Tibial nerve (tissue), 4 donors: ENCODE measurements at places on chromosomes 7 and 10. TPM values are rescaled to one million over a fixed set of nuclear protein-coding genes. Genes with fewer than 3 reads are reported as not detected.
A peak's percentile ranks its signal among the peaks of the same experiment; 100 is the strongest.

DNA sequence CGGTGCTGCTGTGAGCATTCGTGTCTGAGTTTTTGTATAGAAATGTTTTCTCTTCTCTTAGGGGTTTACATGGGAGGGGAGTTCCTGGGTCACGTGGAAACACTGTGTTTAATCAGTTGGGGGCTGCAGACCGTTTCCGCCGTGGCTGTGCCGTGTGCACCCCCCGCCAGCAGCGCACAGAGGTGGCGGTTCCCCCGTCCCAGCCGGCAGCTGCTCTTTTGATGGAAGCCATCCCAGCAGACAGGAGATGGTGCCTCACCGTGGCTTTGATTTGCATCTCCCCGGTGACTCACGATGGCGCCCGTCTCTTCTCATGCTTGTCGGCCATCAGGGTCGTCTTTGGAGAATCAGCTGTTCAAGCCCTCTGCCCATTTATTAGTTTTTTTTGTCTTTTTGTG lies 34.9 kb upstream of the FOXL3 start:
- DNase-seq: no peak

- DNase-seq: no peak
Observed at GRCh38 chr7:126806614-126807013, 446.1 kb downstream of the GRM8 start.

GRCh38 chr10:6181249-6181648 lies 21.5 kb upstream of the PFKFB3 start:
- DNase-seq: no peak

DNA sequence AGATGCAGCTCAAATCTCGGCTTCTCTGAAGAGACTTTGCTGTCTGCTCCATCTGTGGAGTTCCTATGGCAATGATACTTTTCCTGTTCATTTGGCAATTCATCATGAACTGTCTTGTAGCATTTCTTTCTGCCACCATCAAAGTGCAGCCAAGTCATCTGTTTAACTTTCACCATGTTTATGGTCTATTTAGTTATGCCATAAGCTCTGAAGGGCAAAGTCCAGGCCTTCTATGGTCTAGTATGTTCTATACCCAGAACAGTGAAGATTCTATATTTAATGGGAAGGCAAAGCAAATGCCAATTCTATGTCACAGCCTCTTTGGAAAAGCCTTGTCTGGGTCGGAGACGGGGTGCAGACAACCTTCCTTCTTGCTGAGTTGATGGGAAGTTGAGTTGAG lies 472.6 kb downstream of the PLXNA4 start:
- no peak for DNase-seq

- peak; percentile 30 for DNase-seq
Observed at GRCh38 chr7:131431289-131431688, 103.6 kb downstream of the MKLN1 start.

DNA sequence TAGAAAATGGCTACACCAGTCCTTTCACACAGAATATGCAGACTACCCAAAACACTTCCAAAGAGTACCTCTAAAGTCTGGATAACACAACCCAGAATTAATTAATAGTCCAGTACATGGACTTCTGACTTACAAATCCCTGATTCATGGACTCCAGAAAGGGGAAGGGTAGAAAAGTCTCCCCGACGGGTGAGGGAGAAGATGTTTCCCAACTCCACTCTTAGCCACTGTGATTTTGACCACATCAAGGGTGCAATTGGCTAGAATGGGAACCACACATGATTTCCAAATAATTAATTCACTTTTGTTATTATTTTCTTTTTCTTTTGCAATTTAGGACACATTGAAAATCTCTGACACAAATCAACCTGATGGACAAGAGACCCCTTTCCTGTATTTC lies 1.4 kb downstream of the TMEM130 start:
- DNase-seq: no peak

- no peak for DNase-seq
Observed at GRCh38 chr7:156497776-156498509, 142.6 kb upstream of the RNF32 start.

GRCh38 chr7:508461-509170 lies 11.0 kb downstream of the PDGFA start:
- no peak for DNase-seq

DNA sequence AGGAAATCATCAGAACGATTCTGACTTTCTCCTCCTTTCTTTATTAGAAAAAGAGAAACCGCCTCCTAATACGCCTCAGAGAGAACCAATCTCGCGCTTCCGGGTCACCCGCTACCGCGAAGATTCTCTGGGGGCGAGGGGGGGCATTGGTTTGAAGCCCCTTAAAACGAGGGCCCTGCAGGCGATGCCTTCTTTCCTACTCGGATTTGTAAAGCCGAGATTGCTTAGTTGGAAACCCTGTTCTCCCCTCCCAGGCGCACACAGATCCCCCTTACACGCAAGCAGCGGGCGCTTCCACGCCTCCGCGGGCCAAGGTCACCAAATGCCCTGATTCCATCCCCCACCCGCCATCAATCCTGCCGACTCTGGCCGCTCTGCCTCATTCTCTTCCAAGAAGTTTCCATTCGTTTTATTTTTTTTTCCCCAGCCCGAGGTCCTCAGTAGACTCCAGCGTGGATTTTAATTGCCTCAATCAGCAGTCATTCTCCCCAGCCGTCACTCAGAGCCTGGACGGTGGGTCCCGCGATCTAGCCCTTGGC lies 1.1 kb upstream of the GAD2 start:
- no peak for DNase-seq

- no peak for DNase-seq
Observed at GRCh38 chr10:14123139-14123538, 207.6 kb downstream of the FRMD4A start.

DNA sequence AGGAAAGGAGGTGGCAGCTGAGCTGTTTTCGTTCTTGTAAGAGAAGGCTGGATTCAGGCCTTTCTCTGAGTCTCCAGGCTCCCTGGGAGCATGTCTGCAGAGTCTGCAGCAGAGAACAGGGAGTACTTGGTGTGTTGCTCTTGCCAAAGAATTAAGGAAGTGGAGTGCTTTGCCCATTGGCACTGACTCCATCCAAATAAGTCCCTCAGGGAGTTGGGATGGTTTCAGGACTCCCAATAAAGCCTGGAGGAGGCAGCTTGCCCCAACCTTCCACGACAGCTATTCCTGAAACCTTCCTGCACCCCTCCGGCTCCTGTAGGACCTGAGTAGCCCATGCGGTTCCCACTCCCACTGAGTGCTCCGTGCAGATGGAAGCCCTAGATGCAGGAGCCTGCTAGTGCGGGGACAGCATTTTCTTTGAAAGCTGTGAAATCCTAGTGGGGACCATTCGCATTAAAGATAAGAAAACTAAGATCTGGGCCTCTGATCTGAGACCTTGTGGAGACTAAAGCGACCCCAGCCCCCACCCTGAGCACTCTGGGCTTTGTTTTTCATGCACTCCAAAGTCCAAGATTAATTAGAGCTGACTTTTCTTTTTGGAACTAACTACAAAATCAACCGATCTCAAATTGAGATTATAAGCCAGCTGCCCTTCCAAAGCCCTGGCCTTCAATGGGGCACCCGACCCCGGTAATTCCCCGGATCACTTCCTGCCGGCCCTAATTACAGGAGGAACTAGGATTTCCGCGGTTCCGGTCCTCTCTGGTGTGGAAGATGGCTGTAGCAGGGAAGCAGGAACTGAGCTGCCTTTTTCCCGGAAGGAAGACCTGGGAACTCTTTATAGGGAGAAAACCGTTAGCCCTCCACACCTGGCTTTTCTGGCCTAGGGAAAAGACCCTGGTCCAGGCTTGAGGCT lies 110.2 kb downstream of the COL13A1 start:
- DNase-seq: peak; percentile 8

DNA sequence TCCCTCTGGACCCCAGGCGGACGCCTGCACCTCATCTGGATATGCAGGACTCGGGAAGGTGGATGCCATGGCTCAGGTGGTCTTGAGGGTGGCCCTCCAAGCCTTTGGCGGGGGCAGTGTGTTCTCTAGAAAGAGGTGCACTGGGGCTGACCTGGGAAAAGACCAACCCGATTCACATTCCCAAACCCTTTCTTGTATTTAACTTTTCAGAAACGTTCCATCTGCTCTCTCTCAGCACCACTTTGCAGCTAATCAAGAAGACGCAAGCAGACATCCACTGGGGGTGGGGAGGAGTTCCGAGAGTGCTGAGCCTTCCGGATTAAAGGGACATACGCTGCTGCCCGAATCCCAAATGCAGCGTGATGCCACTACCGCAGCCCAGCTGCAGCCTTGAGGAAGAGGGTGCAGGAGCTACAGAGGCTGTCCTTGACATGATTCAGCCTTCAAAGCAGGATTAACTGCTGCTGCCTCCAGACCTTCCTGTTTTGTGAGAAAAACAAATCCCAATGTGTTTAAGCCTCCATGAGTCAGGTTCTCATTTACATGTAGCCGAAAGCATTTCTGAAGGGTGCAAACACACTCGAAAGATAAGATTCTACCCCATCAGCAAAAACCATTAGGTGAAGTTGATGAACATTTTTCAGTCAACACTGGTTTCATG lies 39.9 kb downstream of the RBM17 start:
- DNase-seq: no peak

Gene LRRC17
- 2.6 TPM for total RNA-seq

Gene DGKB
- 0.90 TPM for total RNA-seq

Gene SRPK2
- total RNA-seq: 54.1 TPM

Gene KDM7A
- 15.3 TPM for total RNA-seq

Gene AGAP5
- total RNA-seq: 7.8 TPM
